ENCODE measurements at places on chromosomes 5 and 9.

DNA sequence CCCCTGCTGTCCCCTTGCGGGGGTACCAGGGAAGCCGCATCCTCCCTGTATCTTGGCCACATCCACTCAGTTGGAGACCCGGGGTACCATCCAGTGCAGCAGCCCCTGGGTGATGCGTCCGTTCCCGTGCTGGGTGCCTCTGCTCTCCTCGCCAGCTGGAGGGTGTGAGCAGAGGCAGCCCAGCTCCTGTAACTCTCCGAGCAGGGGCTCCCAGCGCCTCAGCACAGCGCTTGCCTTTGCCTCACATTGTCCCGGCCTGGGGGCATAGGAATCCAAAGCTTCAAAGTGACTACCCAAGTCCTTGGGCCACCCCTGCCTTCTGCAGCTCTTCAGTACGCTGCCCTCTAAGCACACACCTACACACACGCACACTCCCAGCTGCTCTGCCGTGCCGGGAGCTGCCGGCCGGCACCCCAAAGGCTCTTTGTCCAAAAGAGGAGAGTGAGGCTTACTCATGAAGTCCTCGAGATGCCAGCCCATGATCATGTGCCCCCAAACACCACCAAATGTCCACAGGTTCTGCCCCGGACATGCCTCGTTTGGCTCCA lies 733 bp downstream of the ANGPTL2 start:
- H3K27me3 ChIP-seq = no peaks in the 10 kb centered on the region
- DNase-seq = no peak
- peaks cover 37% of the 10 kb centered on the region for H3K4me1 ChIP-seq
- H3K27ac ChIP-seq = peak overlapping the region; percentile 98

DNA sequence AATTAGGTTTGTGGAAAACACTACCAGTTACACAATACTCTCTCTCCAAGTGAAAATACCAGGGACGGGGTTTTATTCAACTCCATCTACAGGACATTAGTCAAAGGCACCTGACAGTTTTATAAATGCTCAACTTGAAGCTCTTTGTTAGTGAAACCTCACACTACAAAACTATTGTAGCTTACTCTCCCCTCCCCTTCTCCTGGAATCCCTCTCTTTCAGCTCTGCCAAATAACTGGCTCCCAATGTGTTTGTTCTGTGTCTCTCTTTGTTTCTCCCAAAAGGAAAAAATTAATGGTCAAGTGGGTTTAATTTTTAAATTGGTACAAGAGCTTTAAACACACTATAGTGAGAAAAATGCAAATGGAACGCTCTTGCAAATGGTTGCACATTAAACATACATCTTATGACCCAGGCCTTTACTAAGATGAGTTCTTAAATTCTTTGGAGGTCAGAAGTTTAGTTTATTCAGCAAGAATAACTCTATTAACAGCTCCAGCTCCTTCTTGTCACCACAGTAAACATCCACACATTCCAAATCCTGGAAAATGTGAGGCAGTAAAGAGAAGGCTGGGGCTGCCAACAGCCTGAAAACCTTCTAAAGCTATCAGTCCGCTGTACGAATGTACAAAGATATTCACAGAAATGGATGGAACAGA lies 48.4 kb downstream of the ZNF608 start:
- peak overlapping the region; percentile 62 for H3K27ac ChIP-seq
- no peak overlapping the region for H3K4me3 ChIP-seq
- H3K4me1 ChIP-seq = peaks cover 41% of the 10 kb centered on the region
- no peaks in the 10 kb centered on the region for H3K36me3 ChIP-seq

GRCh38 chr5:42591015-42591414 lies 165.6 kb upstream of the CCDC152 start:
- no peaks in the 10 kb centered on the region for H3K27me3 ChIP-seq
- peak; percentile 70 for DNase-seq
- H3K36me3 ChIP-seq = no peaks in the 10 kb centered on the region
- peak overlapping the region; percentile 37 for H3K27ac ChIP-seq

GRCh38 chr5:73464016-73464745 lies 15.6 kb upstream of the FOXD1 start:
- peaks cover 12% of the 10 kb centered on the region for H3K4me1 ChIP-seq
- no peaks in the 10 kb centered on the region for H3K36me3 ChIP-seq
- no peak for DNase-seq
- no peaks in the 10 kb centered on the region for H3K27me3 ChIP-seq
- H3K4me3 ChIP-seq = no peak overlapping the region

DNA sequence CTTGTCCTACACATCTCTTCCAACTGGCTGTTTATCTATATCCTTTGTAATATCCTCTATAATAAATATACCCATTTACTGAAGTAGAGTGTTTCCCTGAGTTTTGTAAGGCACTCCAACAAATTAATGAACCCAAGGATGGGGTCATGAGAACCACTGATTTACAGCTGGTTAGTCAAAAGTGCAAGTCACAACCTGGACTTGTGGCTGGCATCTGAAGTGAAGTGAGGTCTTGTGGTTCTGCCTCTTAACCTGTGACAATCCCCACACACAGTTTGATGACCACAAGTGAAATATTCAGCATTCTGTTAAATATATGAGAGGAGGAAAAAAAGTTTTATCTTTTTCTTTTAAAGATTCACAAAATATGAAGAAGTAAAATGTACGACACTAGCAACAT lies 126.1 kb downstream of the NR2F1-AS1 start:
- no peak overlapping the region for H3K27ac ChIP-seq
- no peaks in the 10 kb centered on the region for H3K36me3 ChIP-seq
- DNase-seq = no peak
- H3K4me3 ChIP-seq = no peak overlapping the region
- H3K4me1 ChIP-seq = no peaks in the 10 kb centered on the region
- no peaks in the 10 kb centered on the region for H3K27me3 ChIP-seq
